PC-3 (cell line): ENCODE measurements at places on chromosomes 1 and 21. TPM values are rescaled to one million over a fixed set of nuclear protein-coding genes. Genes with fewer than 3 reads are reported as not detected.

DNA sequence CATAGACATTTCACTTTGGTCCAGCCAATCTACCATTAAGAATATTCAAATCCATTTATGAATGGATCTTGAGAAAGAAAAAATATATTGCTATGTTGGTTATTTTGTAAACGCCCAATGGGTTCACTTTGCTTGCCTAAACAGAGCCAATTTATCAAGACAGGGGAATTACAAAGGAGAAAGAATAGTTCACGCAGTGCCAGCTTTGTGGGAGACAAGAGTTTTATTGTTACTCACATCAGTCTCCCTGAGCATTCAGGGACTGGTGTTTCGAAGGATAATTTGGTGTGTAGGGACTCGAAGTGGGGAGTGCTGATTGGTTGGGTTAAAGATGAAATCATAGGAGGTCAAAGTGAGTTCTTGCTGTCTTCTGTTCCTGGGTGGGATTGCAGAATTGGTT lies 135.3 kb downstream of the GABPA start:
- H3K27me3 ChIP-seq: no peaks in the 10 kb centered on the region
- no peaks in the 10 kb centered on the region for H3K4me1 ChIP-seq
- no peaks in the 10 kb centered on the region for H3K36me3 ChIP-seq
- DNase-seq: no peak

- H3K4me1 ChIP-seq: peaks cover 15% of the 10 kb centered on the region
- H3K27me3 ChIP-seq: no peaks in the 10 kb centered on the region
- no peak overlapping the region for H3K4me3 ChIP-seq
Observed at GRCh38 chr21:25458484-25458883, 148.8 kb downstream of the MRPL39 start.

Gene CLEC20A
- not detected in 2 replicates for total RNA-seq

Gene DNASE2B
- total RNA-seq: not detected in 2 replicates

Gene RABIF
- total RNA-seq: 14.8 and 15.5 TPM in 2 replicates
